SK-N-MC (cell line): ENCODE measurements at places on chromosomes 4 and X.

GRCh38 chr4:158875455-158875854 is 106.6 kb downstream of the FNIP2 start:
- no peak for DNase-seq

GRCh38 chr4:73137121-73137520 is 67.6 kb upstream of the COX18 start:
- no peak for DNase-seq

DNA sequence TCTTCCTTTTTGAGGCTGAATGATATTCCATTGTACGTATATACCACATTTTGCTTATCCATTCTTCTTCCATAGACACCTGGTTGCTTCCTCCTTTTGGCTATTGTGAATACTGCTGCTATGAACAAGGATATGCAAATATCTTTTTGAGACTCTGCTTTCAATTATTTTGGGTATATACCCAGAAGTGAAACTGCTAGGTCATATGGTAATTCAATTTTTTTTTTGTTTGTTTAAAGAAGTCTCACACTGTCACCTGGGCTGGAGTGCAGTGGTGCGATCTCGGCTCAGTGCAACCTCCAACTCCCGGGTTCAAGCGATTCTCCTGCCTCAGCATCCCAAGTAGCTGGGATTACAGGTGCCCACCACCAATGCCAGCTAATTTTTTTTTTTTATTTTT is 75.3 kb downstream of the METTL14 start:
- no peak for DNase-seq

GRCh38 chr4:24594887-24595286 is 10.5 kb upstream of the DHX15 start:
- no peak for DNase-seq

DNA sequence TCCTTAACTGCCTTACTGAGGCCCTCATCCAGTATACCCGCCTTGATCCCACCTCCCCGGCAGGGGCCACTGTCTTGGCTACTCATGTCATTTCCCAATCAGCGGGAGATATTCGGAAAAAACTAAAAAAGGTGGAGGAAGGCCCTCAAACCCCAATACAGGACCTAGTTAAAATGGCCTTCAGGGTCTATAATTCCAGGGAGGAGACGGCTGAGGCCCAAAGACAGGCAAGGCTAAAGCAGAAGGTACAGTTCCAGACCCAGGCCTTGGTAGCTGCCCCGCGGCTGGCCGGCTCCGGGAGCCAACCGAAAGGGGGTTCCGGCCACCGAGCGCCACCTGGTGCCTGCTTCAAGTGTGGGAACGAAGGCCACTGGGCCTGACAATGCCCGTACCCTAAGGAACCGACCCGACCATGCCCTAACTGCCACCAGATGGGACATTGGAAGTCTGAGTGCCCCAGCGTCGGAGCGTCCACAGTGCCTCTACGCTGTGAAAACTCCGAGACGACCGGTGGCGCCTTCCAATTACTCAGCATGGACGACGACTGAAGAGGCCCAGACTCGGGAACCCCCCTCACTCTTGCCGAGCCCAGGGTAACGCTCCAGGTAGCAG is 959.6 kb downstream of the RPA4 start:
- DNase-seq, result no peak

DNA sequence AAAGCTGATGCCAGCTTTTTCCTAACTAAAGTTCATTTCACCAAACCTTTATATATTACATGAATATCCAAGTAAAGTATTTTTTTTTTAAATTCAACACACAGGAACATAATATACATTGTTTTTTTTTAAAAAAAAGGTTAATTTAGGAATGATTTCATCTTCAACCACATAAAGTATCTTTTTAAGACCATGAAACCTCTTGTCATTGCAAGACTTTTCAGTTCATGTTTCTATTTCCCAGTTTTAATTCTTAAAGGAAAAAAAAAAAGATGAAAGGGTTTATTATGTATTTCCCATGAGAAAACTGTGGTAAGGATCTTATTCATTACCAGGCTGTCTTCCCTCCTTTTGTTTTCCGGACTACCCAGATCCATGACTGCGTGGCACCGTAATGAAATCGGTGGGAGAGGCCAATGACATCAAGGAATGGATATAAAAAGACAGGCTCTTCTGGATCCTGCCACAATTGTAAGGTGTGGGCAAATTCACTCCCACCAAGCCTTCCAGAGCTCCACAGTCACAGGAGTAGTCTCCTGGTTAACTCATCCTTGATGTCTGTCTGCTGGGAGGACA is 84.7 kb upstream of the CBR4 start:
- no peak for DNase-seq

DNA sequence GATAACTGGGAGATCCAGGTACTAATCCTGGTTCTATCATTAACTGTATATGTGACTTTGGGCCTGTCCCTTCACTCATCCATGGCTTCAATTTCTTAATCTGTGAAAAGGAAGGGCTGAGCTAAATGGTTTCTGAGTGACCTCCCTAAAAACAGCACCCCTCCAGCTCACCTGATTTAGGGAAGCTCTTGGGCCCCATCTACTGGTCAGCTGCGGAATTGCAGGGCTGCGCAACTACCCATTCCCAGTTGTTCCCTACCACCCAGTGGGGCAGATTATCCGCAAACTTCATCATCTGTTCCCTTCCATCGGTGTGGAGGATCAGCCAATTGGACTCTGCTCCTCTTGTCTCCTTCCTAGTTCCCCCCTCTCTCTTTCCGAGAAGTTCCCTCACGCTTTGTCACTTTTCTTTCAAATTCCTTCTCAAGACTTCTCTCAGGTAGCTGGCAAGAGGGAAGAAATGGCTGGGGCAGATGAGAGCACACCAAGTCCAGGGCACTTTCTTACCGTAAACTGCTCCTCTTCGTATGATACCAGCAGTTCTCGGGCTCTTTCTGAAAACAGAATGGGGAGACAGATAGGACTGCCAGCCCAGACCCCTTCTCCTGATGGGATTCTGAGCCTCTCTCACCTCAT is 5.8 kb downstream of the LAS1L start:
- no peak for DNase-seq

GRCh38 chrX:151870602-151871001 is 42.1 kb upstream of the MAGEA4 start:
- no peak for DNase-seq

- DNase-seq, result no peak
Observed at GRCh38 chrX:18888281-18888680, 95.6 kb downstream of the PHKA2 start.

DNA sequence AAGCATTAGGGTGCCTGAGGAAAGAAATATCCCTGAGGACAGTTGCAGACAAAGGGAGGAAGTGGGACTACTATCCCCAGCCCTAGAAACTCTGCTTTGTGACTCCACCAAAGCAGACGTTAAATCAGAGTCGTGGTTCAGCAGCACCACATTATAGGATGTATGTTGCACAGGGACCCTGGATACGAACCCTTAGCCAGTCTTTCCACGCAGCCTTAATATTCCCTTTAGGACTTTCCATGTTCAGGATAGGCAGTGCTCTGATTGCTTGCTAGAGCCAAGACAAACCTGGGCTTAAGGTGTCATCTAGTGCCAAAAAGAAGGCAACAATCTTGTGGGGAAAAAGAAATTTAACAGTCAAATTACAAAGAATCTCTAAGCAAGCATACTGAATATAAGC is 62.6 kb downstream of the MAD2L1 start:
- no peak for DNase-seq

DNA sequence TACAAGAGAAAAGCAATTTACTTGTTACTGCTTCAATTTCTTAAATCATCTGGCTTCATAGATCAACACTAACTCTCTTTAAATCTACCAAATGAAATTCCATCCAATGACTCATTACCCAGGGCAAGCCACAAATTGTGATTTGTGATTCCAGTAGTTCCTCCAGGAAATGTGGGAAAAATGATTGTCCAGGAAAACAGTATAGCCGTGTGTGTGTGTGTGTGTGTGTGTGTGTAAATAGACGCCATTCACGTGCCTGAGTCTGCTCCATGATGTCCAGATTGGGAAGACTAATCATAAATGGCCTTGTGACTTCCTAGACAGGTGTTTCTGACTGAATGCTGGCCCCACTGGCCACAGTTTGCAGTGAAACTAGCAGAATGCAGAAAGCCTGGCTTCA is 121.3 kb downstream of the HS6ST2 start:
- no peak for DNase-seq

DNA sequence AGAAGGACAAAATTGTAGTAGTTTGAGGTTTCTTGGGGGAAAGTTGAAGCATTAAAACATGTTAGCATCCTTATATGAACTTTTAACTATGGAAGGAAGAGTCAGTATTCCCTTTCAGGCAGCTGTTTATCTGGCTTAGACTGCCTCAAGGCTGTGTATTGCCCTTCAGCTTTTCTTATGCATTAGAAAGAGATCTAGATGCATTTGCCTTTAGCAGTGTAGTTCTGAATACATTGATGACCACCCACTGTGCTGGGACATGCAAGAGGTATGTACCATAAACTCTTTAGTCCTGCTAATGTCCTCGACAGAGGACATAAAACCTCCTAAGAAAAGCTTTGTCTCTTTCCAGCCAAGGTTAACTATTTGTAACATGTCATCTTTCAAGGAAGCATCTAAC is 2.9 kb downstream of the FAM200B start:
- no peak for DNase-seq

DNA sequence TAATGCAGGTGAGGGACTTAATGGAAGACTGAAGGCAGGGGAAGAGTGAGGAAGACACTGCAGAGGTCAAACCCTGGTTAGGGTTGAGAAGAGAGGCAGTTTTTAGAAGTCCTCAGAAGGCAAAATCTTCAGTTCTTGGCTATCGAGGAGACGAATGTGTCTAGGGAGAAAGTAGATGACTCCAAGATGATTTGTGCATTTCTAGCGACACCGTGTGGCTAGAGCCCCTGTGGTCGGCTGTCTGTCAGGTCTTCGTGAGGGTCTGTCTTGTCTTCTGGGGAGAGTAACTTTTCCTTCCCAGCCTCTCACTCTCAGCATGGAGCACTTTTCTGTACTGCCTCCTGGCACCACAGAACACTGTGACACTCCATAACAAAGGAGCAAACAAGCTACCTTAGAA is 458.1 kb downstream of the STIM2 start:
- DNase-seq, result no peak

GRCh38 chr4:78684325-78685079 is 91.6 kb upstream of the BMP2K start:
- no peak for DNase-seq

- no peak for DNase-seq
Observed at GRCh38 chr4:149955780-149956390, 122.4 kb upstream of the DCLK2 start.

- no peak for DNase-seq
Observed at GRCh38 chrX:122565952-122566351, 618.1 kb upstream of the GRIA3 start.

GRCh38 chr4:24013668-24014422 is 124.0 kb upstream of the PPARGC1A start:
- no peak for DNase-seq

- no peak for DNase-seq
Observed at GRCh38 chr4:23348789-23349498, 540.9 kb downstream of the PPARGC1A start.

DNA sequence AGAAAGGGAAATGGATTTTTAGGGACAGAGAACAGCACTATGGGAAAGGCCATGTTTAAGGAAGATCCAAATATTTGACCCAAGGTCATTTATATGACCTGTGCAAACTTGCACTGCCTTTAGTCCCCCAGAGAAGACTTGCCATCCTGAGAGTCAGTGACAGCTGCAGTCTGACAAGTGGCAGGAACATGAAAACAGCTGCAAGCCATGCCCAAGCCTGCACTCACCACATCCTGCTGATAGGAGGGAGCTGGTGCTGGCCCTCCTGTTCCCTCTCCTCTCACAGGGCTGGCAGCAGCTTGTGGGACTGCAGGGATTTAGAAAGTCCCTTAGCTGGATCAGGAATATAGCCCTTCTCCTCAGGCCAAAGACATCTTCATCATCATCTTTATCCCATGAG is 187.7 kb downstream of the RAP1GDS1 start:
- no peak for DNase-seq
